ENCODE measurements at places on chromosomes 16 and 17.

DNA sequence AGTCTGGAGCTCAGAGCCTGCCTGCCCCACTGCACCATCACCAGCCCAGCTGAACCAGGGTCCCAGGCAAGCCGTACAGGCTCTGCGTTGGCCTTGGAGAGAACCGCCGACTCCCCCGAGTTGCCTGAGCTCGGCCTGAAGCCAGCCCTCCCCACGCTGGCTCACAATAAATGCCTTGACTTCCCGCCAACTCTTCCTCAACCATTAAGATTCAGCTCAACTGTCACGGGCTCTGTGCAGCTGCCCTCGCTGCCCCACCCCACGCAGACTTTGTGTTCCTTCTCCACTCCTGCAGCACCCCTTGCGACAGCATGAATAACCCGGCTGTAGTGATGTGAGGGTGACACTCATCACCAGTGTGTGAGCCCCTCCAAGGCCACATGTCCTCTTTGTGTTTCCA is 4.8 kb upstream of the QPRT start:
- DNase-seq = no peak

DNA sequence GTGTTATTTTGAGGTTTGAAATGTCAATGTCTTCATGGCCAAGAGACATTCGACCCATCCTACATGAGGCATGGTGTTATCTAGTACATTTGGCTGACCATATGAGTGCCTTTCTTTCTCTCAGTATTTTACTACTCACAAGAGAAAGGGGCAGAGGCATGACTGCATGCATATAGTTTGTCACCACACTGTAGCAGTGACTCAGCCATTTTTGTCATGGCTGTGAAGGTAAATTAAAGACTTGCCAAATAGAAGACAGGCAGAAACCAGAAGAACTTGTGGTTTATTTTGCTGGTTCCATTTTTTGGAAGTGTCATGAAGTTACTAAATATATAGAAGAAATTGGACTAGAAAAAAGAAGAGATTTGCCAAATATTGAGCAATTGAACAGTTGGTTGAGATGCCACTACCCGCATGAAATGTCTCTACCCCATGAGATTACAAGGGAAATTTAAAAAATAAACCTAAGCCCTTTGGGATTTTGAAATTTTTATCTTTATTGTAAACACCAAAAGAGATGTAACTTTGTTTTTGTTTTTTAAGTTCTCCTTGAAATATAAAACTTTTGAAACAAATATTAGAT is 170.3 kb downstream of the CHD9 start:
- DNase-seq = peak; percentile 62

DNA sequence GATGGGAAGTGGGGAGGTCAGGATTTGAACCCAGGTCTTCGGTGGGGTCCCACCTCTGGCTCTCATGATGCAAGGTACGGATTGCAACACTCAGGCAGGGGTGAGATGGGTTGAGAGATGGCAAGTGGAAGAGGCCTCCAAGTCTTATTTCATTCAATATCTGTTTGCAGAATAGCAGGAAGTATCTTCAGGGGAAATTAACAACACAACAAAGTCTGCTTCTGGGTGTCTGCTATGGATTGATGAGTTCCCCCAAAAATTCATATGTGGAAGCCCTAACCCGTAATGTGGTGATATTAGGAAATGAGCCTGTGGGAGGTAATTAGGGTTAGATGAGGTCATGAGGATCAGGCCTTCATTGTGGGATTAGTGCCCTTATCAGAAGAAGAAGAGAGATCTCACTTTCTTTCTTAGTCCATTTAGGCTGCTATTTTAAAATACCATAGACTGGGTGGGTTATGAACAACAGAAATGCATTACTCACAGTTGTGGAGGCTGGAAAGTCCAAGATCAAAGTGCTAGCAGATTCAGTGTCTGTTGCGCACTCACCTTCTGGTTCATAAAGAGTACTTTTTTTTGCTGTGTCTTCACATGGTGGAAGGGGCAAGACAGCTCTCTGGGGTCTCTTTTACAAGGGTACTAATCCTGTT is 4.4 kb upstream of the CD300H start:
- DNase-seq = no peak

DNA sequence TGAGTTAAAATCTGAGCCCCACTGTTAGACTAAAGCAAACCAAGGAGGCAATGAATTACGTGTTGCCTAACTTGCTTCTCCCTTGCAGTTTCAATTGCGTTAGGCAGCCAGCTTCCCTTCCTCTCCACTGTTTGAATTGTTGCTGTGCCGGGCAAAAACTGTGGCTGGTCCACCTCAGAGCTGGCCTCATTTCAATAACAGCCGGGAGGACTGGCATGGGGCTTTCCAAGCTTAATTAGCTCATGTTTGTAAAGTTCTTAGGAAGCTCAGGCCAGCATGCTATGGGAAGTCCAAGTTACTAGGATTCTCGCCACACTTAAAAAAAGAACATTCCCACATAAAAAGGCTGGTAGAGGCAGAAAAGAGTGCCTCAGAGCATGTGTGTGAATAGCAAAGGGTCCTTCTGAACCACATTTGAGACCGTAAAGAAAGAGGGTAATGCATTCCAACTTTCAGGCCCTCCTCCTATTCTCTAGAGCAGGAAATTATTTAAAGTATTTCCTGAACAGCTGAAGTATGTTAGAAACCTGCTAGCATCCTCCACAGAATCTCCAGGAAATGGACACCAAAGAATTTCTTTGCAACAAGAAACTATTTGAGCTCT is 79.0 kb upstream of the SMURF2 start:
- DNase-seq = peak; percentile 19

- DNase-seq = no peak
These were observed 60.6 kb upstream of the KIFC3 start for GRCh38 chr16:57862698-57863433.

Measured in epithelial cell of esophagus (primary cell).